ENCODE measurements at places on chromosomes 6 and 20.

- peak; percentile 71 for DNase-seq
Observed at GRCh38 chr20:6468423-6469116, 298.9 kb upstream of the BMP2 start.

- no peak for DNase-seq
Observed at GRCh38 chr20:12433724-12434123, 516.0 kb downstream of the BTBD3 start.

- DNase-seq: no peak
Observed at GRCh38 chr6:155915651-155916050, 460.0 kb upstream of the NOX3 start.

- no peak for DNase-seq
Observed at GRCh38 chr6:135224037-135224647, 43.0 kb downstream of the MYB start.

DNA sequence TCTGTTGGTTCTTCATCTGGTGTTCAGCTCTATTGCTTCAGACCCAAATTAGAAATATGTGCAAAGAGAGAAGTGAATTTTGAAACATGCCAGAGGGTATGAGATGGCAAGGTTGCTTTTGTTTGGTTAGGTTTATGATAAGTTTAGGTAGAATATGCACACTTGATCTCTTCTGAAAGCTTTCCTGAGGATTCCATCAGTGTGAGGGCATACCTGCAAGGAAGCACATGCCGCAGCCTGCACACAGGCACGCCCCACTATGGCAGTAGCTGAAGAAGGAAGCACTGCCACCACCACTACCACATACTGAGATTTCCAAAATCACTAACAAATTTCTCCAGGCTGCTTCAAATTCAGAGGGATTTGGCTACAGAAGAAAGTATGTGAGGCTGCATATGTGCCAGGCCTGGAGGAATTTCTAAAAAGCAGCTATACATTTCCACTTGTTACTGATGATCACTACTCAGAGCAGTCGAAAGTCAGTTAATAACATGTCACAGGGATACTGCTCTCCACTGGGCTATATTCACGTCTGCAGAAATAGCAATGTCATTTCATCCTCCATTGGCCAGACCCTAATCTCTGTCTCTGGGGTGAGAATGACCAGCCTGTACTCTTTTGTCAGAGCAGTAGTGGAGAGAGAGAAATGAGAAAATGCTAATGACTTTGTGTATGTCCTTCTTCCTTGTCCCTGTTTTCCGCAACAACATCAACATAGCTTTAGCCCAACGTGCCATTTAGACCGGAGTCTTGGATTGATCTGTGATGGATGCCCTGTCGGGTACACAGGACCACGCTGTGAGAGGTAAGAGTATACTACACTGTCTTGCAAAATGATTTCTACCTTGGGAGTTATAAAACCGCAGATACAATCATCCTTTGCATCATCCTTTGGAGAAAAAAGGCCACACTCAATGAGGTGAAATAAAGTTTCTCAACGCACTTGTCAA, 396.7 kb downstream of the LAMA2 start:
- no peak for DNase-seq

DNA sequence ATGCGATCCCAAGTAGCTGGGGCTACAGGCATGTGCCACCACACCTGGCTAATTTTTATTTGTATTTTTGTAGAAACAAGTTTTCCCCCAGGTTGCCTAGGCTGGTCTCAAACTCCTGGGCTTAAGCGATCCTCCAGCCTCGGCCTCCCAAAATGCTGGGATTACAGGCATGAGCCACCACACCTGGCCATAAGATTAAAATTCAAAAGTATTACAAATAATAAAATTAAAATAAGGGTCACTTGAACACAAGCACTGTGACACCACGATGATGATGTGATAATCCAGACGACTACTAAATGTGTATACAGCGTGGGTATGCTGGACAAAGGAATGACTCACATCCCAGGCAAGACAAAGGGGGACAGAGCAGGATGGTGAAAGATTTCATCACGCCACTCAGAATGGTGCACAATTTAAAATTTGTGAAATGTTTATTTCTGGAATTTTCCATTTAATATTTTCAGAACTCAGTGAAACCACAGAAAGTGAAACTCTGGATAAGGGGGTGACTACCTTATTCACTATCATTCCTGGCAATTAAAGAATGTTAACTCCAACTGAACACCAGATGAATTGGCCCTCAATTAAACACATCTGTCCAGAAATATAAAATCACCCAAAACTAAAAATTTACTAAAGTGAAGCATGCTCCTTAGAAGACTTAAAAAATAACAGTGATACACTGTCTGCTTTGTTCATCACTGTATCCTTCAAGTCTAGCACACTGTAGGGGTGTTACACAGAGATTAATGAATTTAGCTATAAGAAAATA, 13.1 kb downstream of the B4GALT5 start:
- DNase-seq: no peak

GRCh38 chr6:125294036-125294435, 7.7 kb downstream of the HDDC2 start:
- DNase-seq: no peak

DNA sequence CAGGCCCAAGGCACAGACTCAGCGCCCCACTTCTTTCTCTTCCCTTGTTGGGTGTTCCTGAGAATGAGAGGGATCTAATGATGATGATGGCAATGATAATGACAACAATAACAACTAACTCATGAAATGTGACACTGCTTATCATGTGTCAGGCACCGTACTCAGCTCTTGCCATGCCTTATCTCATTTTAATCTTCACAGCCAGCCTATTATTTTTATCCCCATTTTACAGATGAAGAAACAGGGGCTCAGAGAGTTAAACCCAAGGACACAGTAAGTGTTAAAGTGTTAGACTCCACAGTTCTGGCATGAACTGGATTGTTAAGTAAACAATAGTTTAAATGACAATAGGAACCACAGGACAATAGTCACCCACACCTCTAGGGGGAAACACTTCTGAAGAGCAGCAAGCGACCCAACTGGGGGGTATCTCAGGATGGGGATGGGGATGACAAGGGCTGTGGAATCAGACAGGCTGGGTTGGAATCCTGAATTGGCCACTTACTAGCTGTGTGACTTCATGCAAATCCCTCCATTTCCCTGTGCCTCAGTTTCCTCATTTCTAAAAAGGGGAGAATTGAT, 12.5 kb downstream of the RSPH9 start:
- no peak for DNase-seq

- no peak for DNase-seq
Observed at GRCh38 chr20:54291339-54292010, 83.6 kb downstream of the PFDN4 start.

DNA sequence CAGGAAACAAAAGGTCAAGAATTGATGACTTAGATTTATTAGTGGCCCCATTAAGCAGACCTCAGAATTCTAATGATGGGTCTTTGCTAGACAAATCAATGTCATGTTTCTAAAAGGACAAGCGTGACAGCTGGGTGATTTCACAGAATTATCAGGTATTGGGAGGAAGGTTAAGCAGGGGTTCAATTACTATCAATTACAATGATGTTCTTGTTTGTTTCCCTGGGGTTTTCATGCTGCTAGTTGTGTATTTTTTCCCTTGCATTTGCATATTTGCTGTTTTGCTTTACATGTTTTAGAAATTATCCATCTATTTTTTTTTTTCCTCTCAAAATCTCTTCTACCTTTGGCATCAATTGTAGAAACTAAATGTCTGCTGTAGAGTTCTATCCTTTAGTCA, 27.9 kb downstream of the GNAS start:
- DNase-seq: no peak

- no peak for DNase-seq
Observed at GRCh38 chr6:93196406-93196970, 222.9 kb downstream of the EPHA7 start.

GRCh38 chr6:125293587-125293986, 8.2 kb downstream of the HDDC2 start:
- DNase-seq: no peak

GRCh38 chr6:18492972-18493371, 105.8 kb downstream of the RNF144B start:
- no peak for DNase-seq

DNA sequence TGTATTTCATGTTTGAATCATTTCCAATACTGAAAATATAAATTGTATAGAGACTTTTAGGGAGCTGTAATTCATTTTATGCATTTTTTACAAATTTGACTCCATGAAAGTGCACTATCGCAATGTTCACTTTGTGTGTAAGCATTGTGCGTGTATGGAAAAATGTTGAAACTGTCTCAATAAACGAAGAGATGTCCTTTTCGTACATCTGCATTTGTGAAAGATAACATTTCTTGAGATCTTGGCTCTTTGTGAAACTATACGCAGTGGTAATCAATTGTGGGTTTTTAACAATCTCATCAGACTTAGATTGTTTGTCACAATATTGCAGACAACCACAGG, 18.6 kb upstream of the ZBP1 start:
- no peak for DNase-seq

- DNase-seq: no peak
Observed at GRCh38 chr20:16488086-16488485, 85.2 kb downstream of the KIF16B start.
